ENCODE measurements at places on chromosomes 1 and 21.

- no peak for DNase-seq
Observed at GRCh38 chr1:172704420-172705210, 45.7 kb downstream of the FASLG start.

DNA sequence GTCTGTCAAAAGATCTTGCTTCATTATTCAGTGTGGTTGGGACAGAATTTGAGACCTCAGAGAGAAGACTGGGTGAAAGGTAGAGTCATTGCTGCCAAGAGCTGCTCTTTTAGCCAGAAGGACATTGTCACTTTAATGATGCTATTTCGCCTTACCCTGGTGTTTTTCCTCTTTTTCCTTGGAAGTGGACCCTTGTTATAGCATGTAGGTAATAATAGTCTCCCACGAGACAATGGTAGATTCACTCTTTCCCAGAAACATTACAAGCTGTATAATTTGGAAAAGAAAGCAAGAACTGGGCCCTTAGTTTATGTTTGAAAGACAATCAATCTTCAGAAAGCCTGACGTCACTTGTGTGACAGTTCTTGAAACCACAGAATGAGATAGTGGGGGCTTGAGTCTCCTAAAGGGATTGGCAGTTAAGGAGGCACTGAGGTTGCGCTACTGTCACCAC is 3.8 kb downstream of the SERTAD4 start:
- DNase-seq: no peak

GRCh38 chr1:2415337-2415736 is 3.0 kb upstream of the PEX10 start:
- no peak for DNase-seq

DNA sequence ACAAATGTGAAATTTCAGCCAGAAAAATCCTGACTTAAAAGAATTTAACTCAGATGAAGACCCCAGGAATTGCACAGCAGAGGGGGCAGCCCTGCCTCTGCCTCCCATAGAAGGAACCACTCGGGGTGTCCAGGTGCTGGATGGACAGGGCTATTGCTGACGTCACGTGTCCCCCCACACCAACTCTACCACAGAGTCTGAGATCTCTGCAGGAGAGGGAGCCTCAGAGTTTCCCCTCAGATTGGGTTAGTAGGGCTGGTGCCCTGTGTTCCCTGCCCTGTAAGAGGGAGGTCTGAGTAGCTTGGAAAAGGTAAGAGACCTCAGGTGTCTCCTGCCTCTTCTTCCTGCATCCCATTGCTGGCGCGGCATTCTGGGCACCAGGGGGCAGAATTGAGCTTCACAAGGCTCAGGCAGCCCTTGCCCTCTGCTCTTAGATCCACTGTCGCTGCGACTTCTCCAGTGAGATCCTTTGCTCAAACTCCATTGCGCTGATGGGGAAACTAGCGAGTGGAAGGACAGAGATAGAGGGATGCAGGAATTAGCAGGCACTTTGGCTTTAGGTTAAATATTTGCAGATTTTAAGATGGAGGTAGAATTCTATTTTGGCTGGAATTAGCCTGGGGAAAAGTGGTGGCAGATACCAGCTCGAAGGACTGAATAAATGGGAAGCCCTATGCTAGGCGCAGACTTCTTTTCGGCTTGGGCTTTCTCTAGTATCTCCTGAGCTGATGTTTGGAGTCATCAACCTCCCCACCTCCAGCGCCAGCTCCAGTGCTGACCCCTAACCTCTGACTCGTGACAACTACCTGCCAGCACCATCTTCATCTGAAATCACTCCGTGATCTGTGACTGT is 42.8 kb upstream of the DMBX1 start:
- DNase-seq: peak; percentile 95

- DNase-seq: no peak
Observed at GRCh38 chr1:85611856-85612255, 31.3 kb downstream of the CCN1 start.

DNA sequence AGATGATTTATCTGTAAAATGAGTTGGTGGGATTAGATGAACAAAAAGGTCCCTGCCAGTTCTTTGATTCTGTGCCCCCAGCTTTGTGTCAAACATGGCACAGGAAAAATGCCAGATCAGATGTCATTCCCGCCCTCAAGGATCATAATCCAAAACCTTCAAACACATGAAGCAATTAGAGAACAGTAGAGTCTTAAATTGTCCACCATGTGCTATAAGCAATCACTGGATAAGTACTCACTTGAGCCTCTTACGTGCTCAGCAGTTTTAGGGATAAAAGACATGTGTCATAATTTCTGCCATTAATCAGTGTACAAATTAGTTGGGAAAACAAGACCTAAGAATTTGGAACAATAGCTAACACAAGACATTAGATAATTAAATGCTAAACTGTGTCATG is 15.4 kb upstream of the KIAA0040 start:
- no peak for DNase-seq

Data from H9 (cell line).